ENCODE measurements at places on chromosomes 3 and 15. TPM values are rescaled to one million over a fixed set of nuclear protein-coding genes. Genes with fewer than 3 reads are reported as not detected.

- no peaks in the 10 kb centered on the region for H3K36me3 ChIP-seq
- H3K27ac ChIP-seq: no peak overlapping the region
- no peak for DNase-seq
- no peaks in the 10 kb centered on the region for H3K27me3 ChIP-seq
- H3K4me1 ChIP-seq: peaks cover 75% of the 10 kb centered on the region
Observed at GRCh38 chr3:177595530-177596188, 398.4 kb upstream of the TBL1XR1 start.

- no peaks in the 10 kb centered on the region for H3K36me3 ChIP-seq
- DNase-seq: no peak
- no peaks in the 10 kb centered on the region for H3K27me3 ChIP-seq
- H3K4me3 ChIP-seq: no peak overlapping the region
- no peak overlapping the region for H3K27ac ChIP-seq
- H3K4me1 ChIP-seq: no peaks in the 10 kb centered on the region
Observed at GRCh38 chr3:189975391-189975990, 145.2 kb downstream of the P3H2 start.

- H3K4me1 ChIP-seq: no peaks in the 10 kb centered on the region
- DNase-seq: no peak
- H3K27ac ChIP-seq: no peak overlapping the region
Observed at GRCh38 chr3:61438253-61439121, 122.9 kb upstream of the PTPRG start.

- H3K27me3 ChIP-seq: no peaks in the 10 kb centered on the region
- DNase-seq: peak; percentile 30
- no peaks in the 10 kb centered on the region for H3K36me3 ChIP-seq
- H3K4me3 ChIP-seq: no peak overlapping the region
Observed at GRCh38 chr3:193190146-193190786, 50.8 kb upstream of the PLAAT1 start.

GRCh38 chr3:197787412-197787811 lies 3.6 kb upstream of the LRCH3 start:
- no peak for DNase-seq
- H3K36me3 ChIP-seq: peaks cover 21% of the 10 kb centered on the region
- no peak overlapping the region for H3K27ac ChIP-seq
- no peaks in the 10 kb centered on the region for H3K27me3 ChIP-seq
- no peaks in the 10 kb centered on the region for H3K4me1 ChIP-seq

PLA2G4D gene
- total RNA-seq: 0.08 TPM

DNA sequence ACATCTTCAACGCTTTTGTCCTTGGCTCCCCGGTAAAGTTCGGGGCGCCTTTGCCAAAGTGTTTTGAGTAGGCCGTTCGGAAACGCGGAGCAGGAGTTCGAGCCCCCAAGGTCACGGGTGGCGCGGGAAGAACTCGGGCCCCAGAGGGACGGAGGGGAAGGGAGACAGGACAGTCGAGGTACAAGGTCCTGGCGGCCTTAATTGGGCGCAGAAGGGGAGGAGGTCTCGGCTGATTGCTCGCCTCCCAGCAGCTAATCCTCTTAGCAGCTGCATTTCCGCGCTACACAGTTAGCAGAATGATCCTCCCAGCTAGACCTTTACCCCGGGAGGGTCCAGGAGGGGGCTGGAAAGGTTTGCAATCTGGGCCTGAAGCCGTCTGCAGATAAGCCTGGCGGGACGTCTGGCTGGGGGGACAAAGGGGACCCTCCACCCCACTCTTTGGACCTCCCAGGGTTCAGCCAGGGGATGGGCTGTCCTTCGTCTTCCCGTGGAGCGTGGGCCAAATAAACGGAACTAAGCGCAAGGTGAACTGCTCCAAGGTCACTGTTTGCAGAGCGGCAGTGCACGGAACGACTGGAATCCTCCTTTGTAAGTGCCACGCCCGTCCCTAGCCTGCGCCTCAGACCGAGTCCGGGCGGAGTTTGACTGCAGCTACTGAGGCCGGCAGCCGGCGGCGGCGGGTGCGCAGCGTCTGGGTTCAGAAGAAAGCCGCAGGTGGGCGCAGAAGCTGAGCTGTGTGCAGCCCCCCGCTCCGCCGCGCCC lies 7.2 kb downstream of the EOMES start:
- no peak for DNase-seq
- H3K4me3 ChIP-seq: no peak overlapping the region
- H3K4me1 ChIP-seq: peaks cover 16% of the 10 kb centered on the region
- H3K36me3 ChIP-seq: no peaks in the 10 kb centered on the region
- H3K27ac ChIP-seq: no peak overlapping the region

- H3K4me3 ChIP-seq: no peak overlapping the region
- H3K27ac ChIP-seq: no peak overlapping the region
- H3K4me1 ChIP-seq: no peaks in the 10 kb centered on the region
- no peaks in the 10 kb centered on the region for H3K27me3 ChIP-seq
Observed at GRCh38 chr3:96700322-96701315, 113.8 kb upstream of the EPHA6 start.

DNA sequence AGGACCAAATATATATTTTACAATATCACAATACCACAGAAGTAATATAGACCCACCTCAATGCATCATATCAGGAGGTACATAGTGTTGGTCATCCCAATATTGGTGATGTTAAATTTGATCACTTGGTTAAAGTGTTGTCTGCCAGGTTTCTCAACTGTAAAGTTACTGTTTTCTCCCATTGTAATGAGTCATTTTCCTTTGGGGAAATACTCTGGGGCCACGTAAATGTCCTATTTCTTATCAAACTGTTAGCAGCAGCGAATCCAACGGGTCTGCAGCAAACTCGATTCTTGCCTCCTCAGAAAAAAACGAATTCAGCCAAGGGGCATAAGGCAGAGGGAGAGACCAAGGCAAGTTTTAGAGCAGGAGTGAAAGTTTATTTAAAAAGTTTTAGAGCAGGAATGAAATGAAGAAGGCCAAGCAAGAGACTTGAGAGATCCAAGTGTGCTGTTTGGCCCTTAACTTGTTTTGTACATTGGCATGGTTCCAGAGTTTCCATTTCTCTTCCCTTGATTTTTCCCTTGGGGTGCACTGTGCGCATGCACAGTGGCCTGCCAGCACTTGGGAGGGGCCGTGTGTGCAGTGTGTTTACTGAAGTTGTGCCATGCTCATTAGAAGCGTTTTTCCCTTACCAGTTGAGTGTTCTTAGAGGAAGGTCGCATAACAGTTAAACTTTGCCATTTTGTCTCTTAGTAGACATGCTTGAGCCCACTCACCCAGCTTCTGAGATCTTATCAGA lies 512.5 kb downstream of the AGBL1 start:
- no peaks in the 10 kb centered on the region for H3K36me3 ChIP-seq
- no peaks in the 10 kb centered on the region for H3K4me1 ChIP-seq
- no peak overlapping the region for H3K27ac ChIP-seq
- peak; percentile 20 for DNase-seq
- no peak overlapping the region for H3K4me3 ChIP-seq

SHISA5 gene
- 206 TPM for total RNA-seq

DNA sequence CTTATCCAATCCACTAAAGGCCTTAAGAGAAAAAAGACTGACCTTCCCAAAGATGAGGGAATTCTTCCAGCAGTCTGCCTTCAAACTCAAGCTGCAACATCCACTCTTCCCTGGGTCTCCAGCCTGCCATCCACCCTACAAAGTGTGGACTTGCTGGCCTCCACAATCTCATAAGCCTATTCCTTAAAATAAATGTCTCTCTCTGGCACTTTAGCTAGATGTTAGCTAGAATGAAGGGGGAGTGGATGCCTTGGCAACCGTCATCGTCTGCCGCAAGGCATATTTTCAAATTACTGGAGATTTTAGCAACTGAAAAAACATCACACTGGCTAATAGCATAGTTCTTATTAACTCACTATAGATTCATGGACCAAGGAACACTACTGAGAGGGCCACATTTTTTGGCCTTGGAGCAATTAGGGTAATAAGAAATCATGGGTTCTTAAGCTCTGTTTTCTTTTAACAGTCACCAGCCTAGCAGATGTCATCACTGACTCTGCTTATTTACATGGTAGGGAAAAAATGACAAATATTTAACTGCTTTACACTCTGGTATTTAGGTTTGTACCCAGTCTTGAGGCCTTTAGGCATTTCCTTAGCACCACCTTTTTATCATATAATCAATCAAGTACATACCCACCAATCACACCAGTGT lies 245.3 kb downstream of the MYRIP start:
- no peak overlapping the region for H3K4me3 ChIP-seq
- H3K4me1 ChIP-seq: no peaks in the 10 kb centered on the region

DNA sequence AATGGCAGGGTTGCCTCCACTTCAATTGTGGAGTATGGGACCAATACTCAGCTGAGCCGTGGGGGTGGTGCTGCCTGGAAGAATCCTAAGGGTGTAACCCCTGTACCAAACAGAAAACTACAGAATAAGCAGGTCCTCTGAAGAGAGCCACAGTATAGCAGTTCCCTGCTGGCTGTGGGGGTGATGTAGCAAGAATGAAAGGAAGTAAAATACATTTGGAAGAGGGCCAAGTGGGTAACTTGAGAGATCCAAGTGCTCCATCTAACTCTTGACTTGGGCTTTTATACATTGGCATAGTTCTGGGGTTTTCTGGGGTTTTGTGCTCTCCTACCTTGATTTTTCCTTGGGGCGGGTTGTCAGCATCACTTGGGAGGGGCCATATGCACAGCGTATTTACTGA lies 341.4 kb downstream of the OTOL1 start:
- H3K27me3 ChIP-seq: no peaks in the 10 kb centered on the region
- H3K36me3 ChIP-seq: no peaks in the 10 kb centered on the region

ADAMTS7 gene
- 9.1 TPM for total RNA-seq

DNA sequence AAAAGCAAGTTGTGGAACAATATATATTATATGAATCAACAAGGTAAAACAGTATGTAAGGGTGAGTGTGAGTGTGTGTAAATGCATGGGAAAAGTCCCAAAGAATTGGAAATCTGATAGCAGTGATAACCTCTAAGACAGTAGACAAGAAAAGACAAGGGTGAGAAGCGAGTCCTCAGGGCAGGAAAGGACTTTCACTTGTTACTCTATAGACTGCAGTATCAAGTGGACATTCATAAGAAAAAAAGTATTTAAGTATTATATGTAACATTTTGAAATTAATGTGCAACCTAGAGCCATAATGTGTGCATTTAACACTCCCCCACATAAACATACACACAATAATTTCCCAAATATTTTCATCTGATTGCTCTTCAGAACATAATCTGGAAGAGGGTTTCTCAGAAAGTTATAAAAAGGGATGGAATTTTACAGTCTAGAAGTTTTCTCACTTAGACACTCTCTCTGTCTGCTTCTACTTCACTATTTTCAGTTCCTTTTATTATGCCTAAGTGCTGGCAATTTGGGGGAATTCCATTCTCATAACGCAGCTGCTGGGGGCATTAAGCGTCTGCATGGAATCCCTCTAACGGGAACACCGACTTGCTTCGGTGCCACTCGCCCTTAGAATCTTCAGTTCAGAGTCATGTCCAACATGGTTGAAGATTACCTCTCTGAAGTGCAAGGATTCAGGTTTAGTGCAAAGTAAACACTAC lies 50.0 kb upstream of the CDIN1 start:
- H3K36me3 ChIP-seq: no peaks in the 10 kb centered on the region
- no peak for DNase-seq
- H3K27me3 ChIP-seq: no peaks in the 10 kb centered on the region
- H3K27ac ChIP-seq: no peak overlapping the region

LDHAL6B gene
- total RNA-seq: not detected

GRCh38 chr3:170410428-170411029 lies 8.1 kb upstream of the CLDN11 start:
- H3K27ac ChIP-seq: no peak overlapping the region
- H3K4me3 ChIP-seq: no peak overlapping the region
- no peaks in the 10 kb centered on the region for H3K36me3 ChIP-seq
- DNase-seq: peak; percentile 28
- H3K27me3 ChIP-seq: no peaks in the 10 kb centered on the region

GRCh38 chr3:129605922-129606635 lies 397 bp downstream of the PLXND1 start:
- H3K36me3 ChIP-seq: no peaks in the 10 kb centered on the region
- H3K4me3 ChIP-seq: peak overlapping the region; percentile 86
- DNase-seq: peak; percentile 86
- H3K27ac ChIP-seq: peak overlapping the region; percentile 85
- no peaks in the 10 kb centered on the region for H3K27me3 ChIP-seq

DNA sequence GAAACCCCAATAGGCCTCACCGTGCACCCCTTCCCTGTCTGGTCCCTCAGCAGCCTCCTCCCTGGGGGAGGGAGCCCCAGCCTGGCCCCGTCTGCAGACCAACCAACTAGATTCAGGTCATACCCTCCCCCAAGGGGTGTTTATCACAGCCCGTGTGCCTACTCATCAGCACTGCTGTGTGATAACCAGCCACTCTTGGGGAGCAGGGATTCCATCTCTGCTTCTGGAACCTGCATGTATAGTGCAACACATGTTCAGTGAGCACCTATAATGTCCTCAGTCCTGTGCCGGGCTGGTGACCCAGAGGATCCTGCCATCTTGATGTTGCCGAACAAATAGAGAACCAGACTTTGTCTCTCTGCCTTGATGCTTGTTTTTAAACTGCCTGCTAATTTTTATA lies 6.6 kb upstream of the SLCO2A1 start:
- peaks cover 2% of the 10 kb centered on the region for H3K27me3 ChIP-seq
- H3K36me3 ChIP-seq: no peaks in the 10 kb centered on the region

CAMK2N2 gene
- 1.0 TPM for total RNA-seq

DNA sequence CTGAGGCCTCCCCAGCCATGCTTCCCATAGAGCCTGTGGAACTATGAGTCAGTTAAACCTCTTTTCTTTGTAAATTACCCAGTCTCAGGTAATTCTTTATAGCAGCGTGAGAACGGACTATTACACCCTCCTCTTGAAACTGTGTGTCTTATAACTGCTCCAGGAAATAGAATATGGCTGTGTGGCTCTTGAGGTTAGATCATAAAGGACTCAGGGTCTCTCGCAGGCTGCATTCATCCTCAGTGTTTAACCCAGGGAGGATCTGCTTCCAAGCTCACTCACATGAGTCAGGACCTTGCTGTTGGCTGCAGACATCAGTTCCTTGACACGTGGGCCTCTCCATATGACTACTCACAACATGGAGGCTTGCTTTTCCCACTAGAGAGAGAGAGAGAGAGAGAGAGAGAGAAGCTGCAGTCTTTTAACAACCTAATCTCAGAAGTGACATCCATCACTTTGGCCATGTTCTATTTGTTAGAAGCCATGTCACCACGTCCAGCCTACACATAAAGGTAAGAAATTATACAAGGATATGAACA lies 114.3 kb upstream of the UBE2E1 start:
- no peaks in the 10 kb centered on the region for H3K36me3 ChIP-seq
- no peak for DNase-seq
- H3K4me1 ChIP-seq: peaks cover 2% of the 10 kb centered on the region
- H3K27me3 ChIP-seq: no peaks in the 10 kb centered on the region
- no peak overlapping the region for H3K27ac ChIP-seq

- H3K4me1 ChIP-seq: no peaks in the 10 kb centered on the region
- no peak for DNase-seq
- H3K27ac ChIP-seq: peak overlapping the region; percentile 73
- no peaks in the 10 kb centered on the region for H3K36me3 ChIP-seq
Observed at GRCh38 chr3:114451561-114452018, 157.8 kb downstream of the TIGIT start.

PDE8A gene
- 31.3 TPM for total RNA-seq

- no peak overlapping the region for H3K27ac ChIP-seq
- no peaks in the 10 kb centered on the region for H3K36me3 ChIP-seq
- H3K27me3 ChIP-seq: no peaks in the 10 kb centered on the region
- no peak overlapping the region for H3K4me3 ChIP-seq
Observed at GRCh38 chr3:134608771-134609435, 41.9 kb downstream of the KY start.

TMEM207 gene
- total RNA-seq: not detected

GRCh38 chr3:153897842-153898241 lies 223.3 kb upstream of the ARHGEF26 start:
- no peaks in the 10 kb centered on the region for H3K36me3 ChIP-seq
- DNase-seq: no peak
- H3K27ac ChIP-seq: no peak overlapping the region
- no peaks in the 10 kb centered on the region for H3K27me3 ChIP-seq

FMN1 gene
- 45.2 TPM for total RNA-seq

GRCh38 chr3:189282741-189283140 lies 111.0 kb downstream of the TPRG1 start:
- no peaks in the 10 kb centered on the region for H3K27me3 ChIP-seq
- H3K4me1 ChIP-seq: no peaks in the 10 kb centered on the region
- H3K4me3 ChIP-seq: no peak overlapping the region
- no peak for DNase-seq

All from left lung (tissue), 14 donors.